ENCODE measurements at places on chromosomes 7 and 10.

GRCh38 chr7:17638727-17639126 is 301.6 kb downstream of the SNX13 start:
- DNase-seq, result no peak

GRCh38 chr10:110812583-110812982 is 59.1 kb upstream of the PDCD4 start:
- no peak for DNase-seq

DNA sequence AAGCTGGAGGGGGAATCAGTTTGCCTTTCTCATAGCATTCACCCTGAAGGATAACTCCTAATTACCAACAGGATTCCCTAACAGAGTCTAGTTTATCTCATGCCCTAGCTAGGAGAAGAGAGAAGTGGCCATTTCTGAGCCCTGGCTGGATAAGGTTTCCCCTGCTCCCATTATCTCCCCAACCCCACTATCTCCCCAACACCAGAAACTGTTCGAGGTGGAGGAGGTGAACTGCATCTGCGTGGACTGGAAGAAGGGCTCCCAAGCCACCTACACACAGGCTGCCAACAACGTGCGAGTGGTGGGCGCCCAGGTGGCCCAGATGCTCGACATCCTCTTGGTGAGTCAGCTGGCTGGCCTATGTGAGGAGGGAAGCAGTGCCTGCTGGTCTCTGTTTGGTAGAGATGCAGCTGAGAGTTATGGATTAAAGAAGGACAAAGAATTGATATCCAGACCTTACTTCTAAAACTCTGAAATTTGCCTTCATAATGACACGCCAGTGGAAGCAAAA is 3.8 kb downstream of the PNLIPRP1 start:
- DNase-seq, result no peak

- DNase-seq, result no peak
Measured at GRCh38 chr7:91459539-91459938, 195.3 kb downstream of the FZD1 start.

DNA sequence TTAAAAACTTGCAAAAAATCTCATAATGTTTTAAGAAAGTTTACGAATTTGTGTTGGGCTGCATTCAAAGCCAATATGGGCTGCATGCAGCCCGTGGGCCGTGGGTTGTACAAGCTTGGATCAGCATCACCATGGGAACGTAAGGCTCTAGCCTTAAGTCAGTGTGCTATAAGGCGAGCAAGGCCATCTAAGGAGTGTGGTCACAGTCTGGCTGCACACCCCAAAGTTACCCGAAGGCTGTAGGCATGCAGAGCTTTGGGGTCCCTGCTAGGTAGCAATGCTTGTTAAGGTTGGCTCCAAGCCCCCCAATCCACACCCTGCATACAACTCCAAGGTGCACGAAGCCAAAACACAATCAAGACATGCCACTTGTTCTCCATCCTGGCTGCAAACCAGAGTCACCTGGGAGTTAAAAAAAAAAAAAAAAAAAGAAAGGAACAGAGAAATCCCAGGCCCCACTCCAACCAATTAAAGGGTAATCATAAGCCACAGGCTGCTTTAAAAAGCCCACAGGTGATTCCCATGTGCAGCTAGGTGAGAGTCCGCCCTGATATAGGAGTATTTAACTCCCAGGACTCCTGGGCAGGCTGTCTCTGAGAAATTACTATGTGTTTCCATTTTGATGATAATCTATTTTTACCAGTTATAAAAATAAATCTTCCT is 8.5 kb upstream of the PNLIPRP2 start:
- DNase-seq, result no peak

- DNase-seq, result peak; percentile 71
Measured at GRCh38 chr10:50224330-50224952, 26.9 kb downstream of the ASAH2 start.

DNA sequence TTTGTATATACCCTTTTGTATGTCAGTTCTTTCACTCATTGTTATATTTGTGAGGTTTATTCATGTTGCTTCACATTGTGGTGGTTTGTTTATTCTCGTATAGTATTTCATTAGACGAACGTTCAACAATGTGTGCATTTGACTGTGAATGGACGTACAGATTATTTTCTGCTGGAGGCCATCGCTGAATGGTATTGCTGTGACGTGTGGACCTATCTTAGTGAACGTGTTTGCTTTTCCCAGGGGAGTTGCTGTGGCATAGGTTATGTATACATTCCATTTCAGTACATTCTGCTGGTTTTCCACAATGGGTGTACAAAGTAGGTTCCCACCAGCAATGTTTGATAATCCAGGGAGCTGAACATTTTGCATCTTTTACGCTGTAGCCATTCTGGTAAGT is 31.1 kb upstream of the PLEKHS1 start:
- no peak for DNase-seq

DNA sequence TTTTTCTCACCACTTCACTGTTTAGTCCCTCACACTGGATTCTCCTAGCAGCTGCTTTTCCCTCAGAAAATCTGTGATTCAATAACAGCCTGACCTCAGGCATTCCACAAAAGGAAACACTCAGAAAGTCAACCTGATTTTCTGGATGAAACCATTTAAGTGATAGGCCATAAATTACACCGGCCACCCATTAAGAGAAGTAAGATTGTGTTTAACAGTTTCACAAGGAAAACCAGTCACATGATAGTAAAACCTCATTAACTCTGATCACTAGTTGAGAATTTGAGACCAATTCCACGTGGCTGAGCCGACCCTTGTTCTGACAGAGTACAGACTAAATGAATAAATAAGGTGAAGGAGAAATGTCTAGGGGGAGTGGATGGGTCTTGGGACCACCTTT is 7.7 kb downstream of the GRM8 start:
- no peak for DNase-seq

DNA sequence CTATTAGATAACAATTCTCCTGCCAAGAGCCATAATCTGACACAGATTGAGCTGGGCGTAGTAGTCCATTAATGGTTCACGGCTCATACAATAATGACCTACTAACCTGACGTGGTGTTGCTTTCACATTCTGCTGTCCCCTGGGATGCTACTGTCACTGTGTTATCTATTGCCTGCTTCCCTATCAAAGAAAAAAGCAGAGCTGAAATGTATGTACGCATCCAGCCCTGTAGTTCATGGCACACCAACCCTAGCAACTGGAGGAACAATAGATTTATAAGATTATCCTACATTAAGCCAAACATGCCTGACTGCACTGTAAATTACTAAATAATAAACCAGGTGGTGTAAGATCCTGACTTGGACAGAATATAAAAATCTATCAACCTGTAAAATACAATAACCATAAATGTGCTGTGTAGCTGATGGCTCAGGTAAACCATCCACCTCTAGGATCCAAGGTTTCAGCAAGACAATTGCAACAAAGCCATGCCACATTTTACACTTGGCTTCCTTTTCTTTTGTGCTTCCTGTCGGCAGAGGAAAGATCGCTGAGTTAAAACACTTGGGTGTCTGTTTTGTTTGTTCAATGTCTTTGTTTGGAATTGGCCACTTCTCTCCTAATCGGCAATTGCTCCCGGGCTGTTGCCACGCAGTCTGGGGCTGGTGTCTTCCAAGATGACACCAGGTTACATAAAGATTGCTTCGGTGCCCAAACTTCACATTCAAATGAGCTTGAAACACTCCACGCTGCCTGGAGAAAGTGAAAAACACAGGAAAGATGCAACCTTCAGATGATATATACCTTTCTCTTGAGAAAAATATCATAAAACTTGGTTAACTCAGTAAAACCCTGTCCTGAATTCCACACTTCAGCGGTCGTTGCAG is 143.9 kb upstream of the MGMT start:
- DNase-seq, result no peak

DNA sequence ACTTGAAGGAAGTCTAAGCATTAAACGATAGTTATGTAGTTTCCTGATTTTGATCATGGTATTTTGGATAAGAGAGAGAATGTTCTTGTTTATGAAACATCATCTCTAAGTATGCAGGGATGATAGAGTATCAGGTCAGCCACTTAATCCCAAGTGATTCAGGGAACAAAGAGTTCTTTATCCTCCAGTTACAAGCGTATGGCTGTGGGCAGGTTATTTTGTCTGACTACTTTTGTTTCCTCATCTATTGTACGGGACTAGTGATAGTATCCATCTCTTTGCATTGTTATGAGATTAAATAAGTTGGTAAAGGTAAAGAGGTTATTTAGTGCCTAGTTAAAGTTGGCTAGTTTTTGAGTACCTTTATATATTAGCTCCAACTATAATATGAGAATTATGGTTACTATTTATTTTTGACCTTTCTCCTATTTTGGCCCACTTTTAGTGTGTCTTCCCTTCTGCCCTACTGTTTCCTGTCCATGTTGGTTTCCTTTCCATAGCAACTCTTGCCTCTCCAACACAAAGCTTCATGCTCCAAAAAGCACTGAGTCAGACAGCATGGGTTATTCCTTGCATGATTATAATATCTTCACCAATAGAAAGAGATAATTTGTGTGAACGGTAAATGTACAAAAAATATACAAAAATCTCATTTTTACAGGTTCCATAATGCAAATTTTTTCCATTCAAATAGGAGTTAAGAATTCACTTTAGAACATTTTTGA is 65.4 kb downstream of the SP8 start:
- no peak for DNase-seq

GRCh38 chr10:34474555-34475273 is 340.4 kb downstream of the PARD3 start:
- DNase-seq, result no peak

GRCh38 chr7:90432752-90433151 is 29.5 kb downstream of the CLDN12 start:
- DNase-seq, result no peak

GRCh38 chr10:20091698-20092097 is 275.5 kb downstream of the PLXDC2 start:
- no peak for DNase-seq

- DNase-seq, result no peak
Measured at GRCh38 chr7:3559278-3559677, 258.2 kb downstream of the SDK1 start.

GRCh38 chr7:356087-356486 is 66.1 kb downstream of the FOXL3 start:
- no peak for DNase-seq

GRCh38 chr10:96512524-96513304 is 1.0 kb downstream of the TLL2 start:
- DNase-seq, result peak; percentile 30

DNA sequence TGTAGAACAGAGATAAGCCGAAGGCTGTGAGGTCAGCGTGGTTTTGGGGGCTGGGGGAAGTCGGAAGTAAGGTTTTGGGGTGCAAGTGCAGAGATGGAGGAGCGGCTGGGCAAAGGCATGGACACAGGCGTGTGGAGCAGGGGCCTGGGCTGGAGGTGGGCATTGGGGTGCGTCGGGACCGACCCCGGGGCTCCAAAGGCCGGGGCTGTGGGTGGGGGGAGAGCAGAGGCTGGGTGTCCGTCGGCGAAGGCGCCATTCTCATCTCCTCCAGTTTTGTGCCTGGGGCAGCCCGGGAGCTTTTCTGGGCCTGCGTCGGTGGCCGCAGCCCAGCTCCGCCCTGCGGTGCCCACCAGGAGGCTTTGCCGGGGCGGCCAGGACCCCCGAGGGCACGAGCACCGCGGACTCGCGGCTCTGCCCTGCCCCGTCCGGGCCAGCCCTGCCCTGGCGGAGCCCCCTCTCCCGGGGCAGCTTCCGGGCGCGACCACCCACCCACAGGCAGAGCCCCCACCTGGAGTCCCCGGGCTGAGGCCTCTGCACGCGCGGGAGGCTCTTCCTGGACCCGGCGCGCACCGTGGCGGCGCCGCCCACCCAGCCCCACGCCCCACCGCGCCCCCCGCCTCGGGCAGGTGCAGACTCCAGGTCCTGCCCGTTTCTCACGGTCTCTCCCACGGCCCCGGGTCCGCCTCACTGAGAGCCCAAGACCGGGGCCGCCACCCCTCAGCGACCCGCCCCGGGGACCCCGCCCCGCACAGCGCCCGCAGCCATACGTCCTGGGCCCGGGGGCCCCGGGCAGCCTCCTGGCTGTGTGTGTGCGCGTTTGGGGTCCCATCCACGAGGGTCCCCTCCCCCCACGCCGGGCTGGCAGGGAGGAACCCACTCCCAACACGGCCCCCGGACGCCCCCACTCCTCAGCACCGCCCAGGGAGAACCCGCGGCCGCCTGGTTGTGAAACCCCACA is 7.7 kb upstream of the SCART1 start:
- no peak for DNase-seq

- peak; percentile 97 for DNase-seq
Measured at GRCh38 chr10:89327803-89328441, at the start of gene IFIT3. Gene IFIT3, plus strand, starts transcription at chr10:89327997. Its CDS starts 77 bp downstream, at chr10:89328074.

DNA sequence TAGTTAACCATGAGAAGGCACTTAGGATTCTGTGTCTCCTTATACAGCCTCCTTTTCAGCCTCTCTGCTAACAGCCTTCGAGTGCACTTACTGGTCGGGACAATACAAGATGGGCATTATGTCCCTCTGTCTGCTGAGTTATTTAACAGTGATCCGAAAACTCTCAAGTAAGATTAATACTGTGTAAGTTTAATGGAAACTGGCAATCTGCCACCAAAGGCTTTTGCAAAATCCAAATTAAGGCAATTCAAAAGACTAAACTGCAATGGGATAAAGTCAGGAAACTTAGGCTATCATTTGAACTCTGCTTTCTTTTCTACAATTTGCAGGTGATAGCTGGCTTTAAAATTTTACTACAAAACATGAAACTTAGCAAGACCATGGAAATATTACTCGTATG is 477.8 kb downstream of the TFEC start:
- no peak for DNase-seq

GRCh38 chr7:73896454-73896853 is 35.5 kb downstream of the TMEM270 start:
- DNase-seq, result no peak

GRCh38 chr7:47561715-47562446 is 20.0 kb downstream of the TNS3 start:
- DNase-seq, result no peak

- DNase-seq, result no peak
Measured at GRCh38 chr10:129533281-129533680, 66.2 kb downstream of the MGMT start.

GRCh38 chr7:17557251-17557671 is 258.8 kb downstream of the AHR start:
- no peak for DNase-seq

- DNase-seq, result no peak
Measured at GRCh38 chr10:69402386-69402785, 14.3 kb downstream of the TACR2 start.

DNA sequence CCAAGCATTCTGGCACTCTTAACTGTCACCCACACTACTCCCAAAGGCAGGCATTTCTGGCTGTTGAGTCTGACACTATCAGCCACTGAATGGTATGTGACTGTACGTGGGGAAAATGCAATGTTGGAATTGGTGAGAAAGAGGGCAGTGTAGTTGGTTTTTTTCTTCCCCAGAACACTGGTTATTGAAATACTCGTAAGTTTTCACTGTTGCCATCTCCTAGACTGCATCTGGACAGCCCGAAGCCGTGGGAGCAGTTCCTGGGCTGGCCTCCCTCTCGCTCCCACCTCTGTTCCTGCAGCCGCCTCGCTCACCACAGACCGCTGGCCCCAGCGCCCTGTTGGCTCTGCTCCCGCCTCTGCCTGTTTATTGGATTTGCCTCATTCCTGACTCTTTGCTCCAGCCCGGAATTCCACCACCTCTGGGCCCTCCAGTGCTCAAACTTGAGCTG is 5.7 kb downstream of the PLCE1 start:
- no peak for DNase-seq

GRCh38 chr7:18538554-18539250 is 43.2 kb downstream of the HDAC9 start:
- peak; percentile 59 for DNase-seq

GRCh38 chr7:37536706-37537105 is 88.0 kb upstream of the ELMO1 start:
- DNase-seq, result no peak

- DNase-seq, result no peak
Measured at GRCh38 chr10:58268454-58268945, 462 bp upstream of the CISD1 start.

GRCh38 chr7:135208102-135208793 is 3.1 kb downstream of the WDR91 start:
- peak; percentile 44 for DNase-seq

GRCh38 chr7:115869190-115869589 is 161.4 kb downstream of the TFEC start:
- no peak for DNase-seq

Measured in suppressor macrophage treated with lipopolysaccharide for 1 hour (primary cell).